ENCODE measurements at places on chromosomes 12 and 14.

GRCh38 chr14:70020352-70021170 lies 141.3 kb downstream of the SMOC1 start:
- DNase-seq = no peak

DNA sequence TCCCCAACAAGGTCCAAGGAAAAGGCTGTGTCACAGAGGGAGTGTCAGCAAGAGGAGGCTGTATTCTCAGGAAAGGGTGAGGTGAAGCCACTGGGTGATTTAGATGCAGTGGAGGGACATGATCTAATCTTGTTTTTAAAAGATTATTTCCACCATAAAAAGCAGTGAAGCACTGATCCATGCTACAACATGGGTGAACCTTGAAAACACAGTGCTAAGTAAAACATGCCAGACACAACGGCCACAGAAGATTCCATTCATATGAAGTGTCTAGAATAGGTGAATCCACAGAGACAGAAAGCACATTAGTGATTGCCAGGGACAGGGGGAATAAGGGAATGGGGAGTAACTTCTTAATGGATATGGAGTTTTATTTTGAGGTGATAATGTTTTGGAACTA lies 12.8 kb downstream of the RITA1 start:
- no peak for DNase-seq

DNA sequence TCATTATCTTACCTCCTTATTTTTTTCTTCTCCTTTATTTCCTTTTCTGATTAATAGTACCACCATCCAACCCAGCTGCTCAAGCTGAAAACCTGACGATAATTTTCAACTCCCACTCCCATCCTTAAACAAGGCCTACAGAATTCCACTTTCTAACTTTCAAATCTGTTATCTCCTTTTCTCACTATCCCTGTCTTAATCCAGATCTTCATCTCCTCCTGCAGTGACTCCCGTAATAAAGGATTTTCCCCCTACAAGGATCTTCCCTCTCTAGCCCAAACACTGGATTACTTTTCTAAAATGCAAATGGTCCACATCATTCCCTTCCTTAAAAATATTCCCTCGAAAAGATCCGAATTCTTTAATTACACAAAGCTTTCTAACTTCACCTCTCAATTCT lies 1.5 kb downstream of the TRAPPC6B start:
- DNase-seq = no peak

DNA sequence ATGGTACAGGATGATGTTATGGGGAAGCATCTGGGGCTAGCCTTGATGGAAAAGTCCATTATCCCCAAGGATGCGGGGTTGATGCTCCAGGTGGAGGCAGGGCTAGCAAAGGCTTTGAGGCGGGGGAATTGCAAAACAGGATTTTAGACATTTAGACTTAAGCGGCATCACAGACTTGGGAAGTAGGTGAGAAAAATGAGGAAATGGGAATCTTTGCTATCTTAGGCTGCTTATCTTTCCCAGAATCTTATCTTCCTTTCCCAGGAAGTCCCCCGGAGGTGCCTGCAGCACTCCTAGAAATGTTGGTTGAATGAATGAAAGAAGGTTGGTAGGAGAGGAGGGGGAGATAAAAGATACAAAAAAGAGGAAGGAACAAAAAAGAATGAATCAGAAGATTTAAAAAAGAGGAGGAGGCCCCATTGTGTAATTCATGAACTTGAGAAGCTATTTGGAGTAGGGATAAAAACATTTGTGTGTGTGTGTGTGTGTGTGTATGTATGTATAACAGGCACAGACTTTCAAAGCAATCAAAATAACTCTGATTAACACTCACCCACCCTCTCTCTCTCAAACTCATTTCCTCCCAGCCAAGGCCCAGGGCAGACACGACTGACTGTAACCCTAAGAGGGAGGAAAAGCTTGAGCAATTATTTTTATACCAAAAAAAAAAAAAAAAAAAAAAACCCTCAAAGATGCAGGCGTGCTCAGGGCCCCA lies 62.5 kb upstream of the TBX3 start:
- no peak for DNase-seq

DNA sequence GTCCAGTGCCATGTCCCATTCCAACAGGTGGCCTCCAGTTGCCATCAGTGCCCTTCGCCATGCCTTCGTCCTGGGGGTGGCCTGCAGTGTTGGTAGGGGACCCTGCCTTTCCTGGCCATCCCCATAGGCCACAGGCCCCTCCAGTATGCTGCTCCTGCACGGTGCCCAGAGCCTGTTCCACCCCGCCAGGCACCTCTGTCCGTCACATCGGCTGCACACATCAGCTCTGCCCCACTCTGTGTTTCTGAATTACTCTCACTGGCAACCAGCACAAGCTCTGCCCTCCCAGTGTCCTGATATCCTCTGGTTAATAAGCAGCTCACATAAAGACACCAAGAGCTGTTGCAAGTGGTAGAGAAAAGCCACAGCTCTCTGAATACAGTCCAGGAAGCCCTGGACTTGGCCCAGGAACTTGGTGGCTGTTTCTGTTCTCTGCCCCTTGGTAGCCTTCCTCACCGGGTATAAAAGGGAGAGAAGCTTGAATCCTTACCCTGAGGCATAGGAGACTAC lies 31.3 kb upstream of the ATP2A2 start:
- DNase-seq = no peak

DNA sequence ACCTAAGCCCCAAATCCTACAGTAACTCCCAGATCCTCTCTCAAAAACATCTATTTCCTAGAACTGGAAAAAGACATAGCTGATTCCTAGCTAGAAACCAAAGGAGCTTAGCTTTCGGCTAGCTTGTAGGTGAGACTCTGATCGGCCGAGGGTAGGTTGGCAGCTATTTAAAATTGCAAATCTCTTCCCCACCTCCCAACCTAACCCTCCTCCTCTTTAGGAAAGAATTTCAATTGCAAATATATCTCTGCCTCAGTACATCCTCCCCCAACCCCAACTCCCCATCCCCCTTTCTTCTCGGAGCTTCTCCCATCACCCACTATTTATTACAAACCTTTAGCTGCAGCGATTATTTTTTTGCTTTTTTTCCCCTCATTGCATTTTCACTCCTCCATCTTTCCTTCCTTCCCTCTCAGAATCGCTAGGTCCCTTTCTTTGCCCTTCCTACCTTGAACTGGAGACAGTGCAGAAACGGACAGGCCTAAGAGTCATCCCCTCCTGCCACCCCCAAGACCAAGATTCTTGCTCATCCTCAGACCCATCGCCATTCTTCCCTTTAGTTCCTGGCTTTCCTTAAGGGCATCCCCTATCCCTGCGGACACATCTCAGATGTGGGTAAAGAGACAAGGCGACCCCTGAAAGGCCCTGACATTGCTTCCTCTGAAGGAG lies 13.4 kb downstream of the ZFHX2 start:
- DNase-seq = no peak

- no peak for DNase-seq
Measured at GRCh38 chr14:32559590-32559989, 230.5 kb downstream of the AKAP6 start.

GRCh38 chr12:13980538-13981295 lies 685 bp downstream of the GRIN2B start:
- no peak for DNase-seq

- no peak for DNase-seq
Measured at GRCh38 chr14:61614693-61615092, 80.6 kb upstream of the HIF1A start.

DNA sequence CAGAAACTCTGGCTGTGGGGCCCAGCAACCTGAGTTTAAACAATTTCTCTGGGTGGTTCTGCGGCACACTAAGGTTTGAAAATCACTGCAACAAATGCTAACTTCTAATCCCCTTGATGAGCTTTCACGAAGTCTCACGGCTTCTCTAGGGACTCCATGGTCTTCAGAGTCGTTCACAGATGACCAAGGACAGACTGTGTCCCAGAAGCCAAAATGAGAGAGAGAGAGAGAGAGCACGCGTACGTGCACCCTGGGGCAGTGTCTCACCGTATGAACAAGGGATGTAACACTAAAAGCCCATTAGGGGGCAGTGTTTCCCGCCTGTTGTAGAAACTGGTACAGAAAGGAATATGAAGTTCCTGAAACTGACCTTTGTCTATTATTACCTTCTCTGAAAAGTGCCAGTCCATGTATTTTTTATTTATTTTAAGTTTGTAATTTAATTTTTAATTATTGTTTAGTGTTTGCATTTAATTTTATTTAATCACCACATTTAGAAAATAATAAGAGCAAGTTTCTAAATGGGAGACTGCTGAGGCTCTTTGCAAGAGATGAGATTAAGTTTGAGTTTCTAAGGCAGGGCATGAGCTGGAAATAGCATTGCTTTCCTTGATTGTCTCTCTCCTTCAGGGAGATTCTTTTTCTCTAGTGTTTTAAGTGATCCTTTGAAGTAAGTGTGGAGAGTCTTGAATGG lies 3.4 kb downstream of the APOLD1 start:
- peak; percentile 49 for DNase-seq

GRCh38 chr14:100529561-100530031 lies 57.6 kb downstream of the BEGAIN start:
- no peak for DNase-seq

GRCh38 chr12:94169495-94169894 lies 21.1 kb downstream of the PLXNC1 start:
- no peak for DNase-seq

DNA sequence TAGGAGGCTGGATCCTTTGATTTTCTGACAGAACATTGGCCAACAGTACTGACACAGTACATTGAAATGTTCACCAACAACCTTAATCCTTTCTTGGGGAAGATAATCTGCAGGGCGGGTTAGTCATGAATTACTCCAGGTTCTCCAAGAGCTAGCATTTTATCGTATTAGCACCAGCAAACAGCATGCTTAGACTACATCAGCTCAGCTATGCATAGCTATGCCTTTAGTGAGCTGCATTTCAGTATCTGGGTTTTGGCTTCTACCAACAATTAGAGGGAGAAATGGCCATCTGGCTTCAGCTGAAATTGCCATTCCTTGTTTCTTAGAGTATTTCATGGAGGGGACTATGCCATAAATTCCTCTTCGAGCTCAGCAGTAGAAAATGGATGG lies 33.8 kb downstream of the SAMD4A start:
- DNase-seq = no peak

DNA sequence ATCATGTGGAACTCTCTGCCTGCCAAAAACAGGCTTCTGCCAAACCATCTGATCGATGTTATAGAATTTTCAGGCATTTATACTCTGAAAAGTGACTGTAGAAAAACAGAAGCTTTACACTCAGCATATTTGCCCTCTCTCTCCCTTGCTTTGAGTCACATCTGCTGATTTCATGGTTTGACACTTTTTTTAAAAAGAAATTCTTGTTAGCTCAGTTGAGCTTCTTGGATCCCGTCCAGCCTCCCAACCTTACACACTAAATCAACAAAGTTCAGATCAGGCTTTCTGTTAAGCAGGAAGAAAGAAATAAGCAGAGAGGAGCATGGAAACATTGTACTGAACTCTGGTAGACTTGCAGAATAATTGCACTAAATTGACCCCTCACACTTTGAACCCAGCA lies 193.6 kb upstream of the SEL1L start:
- DNase-seq = no peak

DNA sequence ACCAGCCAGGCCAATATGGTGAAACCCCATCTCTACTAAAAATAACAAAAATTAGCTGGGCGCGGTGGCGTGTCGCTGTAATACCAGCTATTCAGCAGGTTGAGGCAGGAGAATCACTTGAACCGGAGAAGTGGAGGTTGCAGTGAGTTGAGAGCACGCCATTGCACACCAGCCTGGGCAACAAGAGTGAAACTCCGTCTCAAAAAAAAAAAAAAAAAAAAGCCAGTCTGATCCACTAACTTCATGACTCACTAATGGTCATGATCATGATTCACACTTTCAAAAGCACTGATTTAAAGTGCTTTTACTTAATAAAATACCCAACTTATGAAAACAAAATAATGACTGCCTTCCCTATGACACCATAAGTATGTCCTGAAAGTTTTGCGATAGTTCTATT lies 38.4 kb upstream of the CPM start:
- no peak for DNase-seq

- peak; percentile 33 for DNase-seq
Measured at GRCh38 chr14:101737414-101738339, 23.8 kb upstream of the PPP2R5C start.
